ENCODE measurements at places on chromosomes 16 and 17.

DNA sequence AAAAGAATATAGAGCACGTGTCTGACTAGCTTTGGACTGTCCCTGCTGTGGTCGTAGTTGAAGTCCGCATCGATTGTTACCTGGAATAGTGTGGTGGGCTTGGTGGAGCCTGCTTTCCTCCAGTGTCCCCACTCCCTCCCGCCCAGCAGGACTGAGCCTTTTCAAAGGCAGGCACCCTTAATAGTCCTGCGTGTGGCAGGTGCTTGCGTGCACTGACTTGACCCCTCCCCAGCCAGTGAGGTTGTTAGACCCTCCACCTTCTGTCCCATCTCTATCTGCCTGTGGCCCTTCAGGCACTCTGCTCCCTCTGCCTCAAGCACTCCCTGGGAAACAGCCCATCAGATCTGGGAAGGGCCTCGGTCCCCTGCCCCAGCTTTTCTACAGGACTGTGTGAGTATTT, 36.6 kb downstream of the TMEM11 start:
- DNase-seq, result no peak

DNA sequence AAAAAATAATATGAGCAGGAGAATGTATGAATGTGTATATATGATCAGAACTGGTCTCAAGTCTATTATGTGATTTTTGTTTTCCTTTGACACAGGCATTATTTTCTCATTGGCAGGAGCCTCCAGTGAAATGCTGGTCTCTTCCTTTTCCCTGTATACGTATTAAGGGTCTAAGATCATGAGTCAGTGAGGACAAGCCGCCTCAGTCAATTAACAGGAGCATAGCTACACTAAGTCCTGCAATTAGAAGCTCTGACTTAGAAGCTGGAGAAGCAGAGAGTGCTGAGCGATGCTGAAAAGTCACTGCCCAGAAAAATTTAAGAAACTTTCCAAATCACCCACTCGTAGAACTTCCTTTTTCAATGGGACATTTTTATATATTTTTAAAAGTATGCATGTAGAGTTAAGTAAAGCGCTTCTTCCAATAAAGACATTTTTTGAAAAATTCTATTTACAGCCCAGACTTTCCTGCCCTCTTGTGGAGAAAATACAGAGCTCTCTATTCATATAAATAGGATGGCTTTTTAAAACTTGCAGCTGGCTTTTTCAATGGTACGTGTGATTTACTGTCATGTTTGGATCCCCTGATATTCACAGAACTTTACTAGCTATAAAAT, 70.2 kb upstream of the PSMD7 start:
- no peak for DNase-seq

DNA sequence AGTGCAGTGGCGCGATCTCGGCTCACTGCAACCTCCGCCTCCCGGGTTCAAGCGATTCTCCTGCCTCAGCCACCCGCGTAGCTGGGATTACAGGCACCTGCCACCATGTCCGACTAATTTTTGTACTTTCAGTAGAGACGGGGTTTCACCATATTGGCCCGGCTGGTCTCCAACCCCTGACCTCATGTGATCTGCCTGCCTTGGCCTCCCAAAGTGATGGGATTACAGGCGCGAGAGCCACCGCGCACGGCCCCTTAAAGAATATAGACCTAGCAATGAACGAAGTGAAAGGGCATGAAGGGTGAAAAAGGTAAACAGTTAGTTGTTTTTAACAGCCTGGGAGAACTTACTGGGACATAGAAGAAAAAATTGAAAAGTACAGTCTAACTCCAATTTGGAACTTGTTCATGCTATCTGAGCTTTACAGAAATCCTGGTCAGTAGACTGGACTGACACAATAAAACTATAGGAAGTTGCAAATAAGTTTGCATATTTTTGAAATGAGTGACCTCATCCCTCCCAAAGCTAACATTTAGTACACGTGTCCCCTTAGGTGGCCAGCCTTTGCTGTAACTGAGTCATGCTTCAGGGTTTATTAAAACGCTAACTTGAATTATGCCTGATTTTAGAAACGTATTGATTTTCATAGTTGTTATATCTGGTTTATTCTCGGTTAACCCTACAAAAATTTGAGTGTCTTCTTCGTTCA, 1.8 kb downstream of the COG1 start:
- DNase-seq, result no peak

- no peak for DNase-seq
Measured at GRCh38 chr16:16073001-16073545, 123.7 kb downstream of the ABCC1 start.

- no peak for DNase-seq
Measured at GRCh38 chr16:5509794-5510193, 412.2 kb upstream of the EEF2KMT start.

- no peak for DNase-seq
Measured at GRCh38 chr16:67967958-67968399, 458 bp downstream of the SLC12A4 start.

- DNase-seq, result no peak
Measured at GRCh38 chr17:7408252-7408727, 645 bp downstream of the NLGN2 start.

GRCh38 chr17:4449736-4450135, 16.0 kb downstream of the SPNS3 start:
- no peak for DNase-seq

GRCh38 chr17:45821147-45821546, 23.5 kb upstream of the SPPL2C start:
- DNase-seq, result no peak

All from NCI-H446 treated with DMSO at 0.1 percent for 48 hours (cell line).